ENCODE measurements at places on chromosomes 12 and 14. TPM values are rescaled to one million over a fixed set of nuclear protein-coding genes. Genes with fewer than 3 reads are reported as not detected.

The TBC1D30 gene
- 5.9 TPM for total RNA-seq

The TBX5 gene
- not detected for total RNA-seq

The PTPRR gene
- 0.32 TPM for total RNA-seq

The C12orf42 gene
- not detected for total RNA-seq

The RAB21 gene
- total RNA-seq = 99.5 TPM

The LRP1 gene
- total RNA-seq = 954 TPM

The SLC5A8 gene
- not detected for total RNA-seq

The BCL11B gene
- 0.67 TPM for total RNA-seq

The PLEK2 gene
- total RNA-seq = 0.64 TPM

The GLIPR1L1 gene
- not detected for total RNA-seq

The GPRC5D gene
- not detected for total RNA-seq

The LGALS3 gene
- 241 TPM for total RNA-seq

The PIP4K2C gene
- 14.3 TPM for total RNA-seq

The KRT71 gene
- not detected for total RNA-seq

The RPS6KL1 gene
- total RNA-seq = 23.6 TPM

The NGB gene
- not detected for total RNA-seq

The TCL1A gene
- total RNA-seq = not detected

The CGRRF1 gene
- total RNA-seq = 23.3 TPM

The TAMALIN gene
- total RNA-seq = 117 TPM

The GDF3 gene
- 0.26 TPM for total RNA-seq

The SOX5 gene
- 31.0 TPM for total RNA-seq

The ATL1 gene
- total RNA-seq = 3.6 TPM

The ZC3H14 gene
- 50.8 TPM for total RNA-seq

The INTS13 gene
- 21.8 TPM for total RNA-seq

The ADAMTS20 gene
- total RNA-seq = not detected

The LLPH gene
- 25.4 TPM for total RNA-seq

The DIO2 gene
- total RNA-seq = 3.3 TPM

The CMKLR1 gene
- 26.0 TPM for total RNA-seq

The A2ML1 gene
- total RNA-seq = not detected

The ZBTB25 gene
- 11.2 TPM for total RNA-seq

The LUM gene
- total RNA-seq = 170 TPM

The DHRS2 gene
- not detected for total RNA-seq

The CLEC12A gene
- total RNA-seq = 7.5 TPM

The SDS gene
- total RNA-seq = 4.3 TPM

The B4GALNT1 gene
- 2.7 TPM for total RNA-seq

The A2M gene
- total RNA-seq = 996 TPM

The TCTN2 gene
- total RNA-seq = 6.6 TPM

The CLECL1 gene
- not detected for total RNA-seq

The ZDHHC22 gene
- total RNA-seq = not detected

The BBOF1 gene
- total RNA-seq = 3.1 TPM

The TPI1 gene
- 383 TPM for total RNA-seq

The CSAD gene
- total RNA-seq = 296 TPM

The ZFP36L1 gene
- total RNA-seq = 477 TPM

The RIMBP2 gene
- total RNA-seq = 1.1 TPM

The ST8SIA1 gene
- 1.6 TPM for total RNA-seq

The SMIM41 gene
- 0.45 TPM for total RNA-seq

The USP44 gene
- total RNA-seq = 1.3 TPM

The CEBPE gene
- total RNA-seq = not detected

The EFS gene
- 15.5 TPM for total RNA-seq

The ERP29 gene
- total RNA-seq = 41.8 TPM

The RAD9B gene
- 0.90 TPM for total RNA-seq

The AICDA gene
- not detected for total RNA-seq

The C14orf132 gene
- 2.7 TPM for total RNA-seq

The HOXC12 gene
- not detected for total RNA-seq

The NKX2-8 gene
- total RNA-seq = not detected

The CPNE6 gene
- not detected for total RNA-seq

The GXYLT1 gene
- 12.1 TPM for total RNA-seq

The KCNJ8 gene
- total RNA-seq = 16.5 TPM

Measured in mesenteric fat pad (tissue), 1 donor.